ENCODE measurements at places on chromosomes 5 and 9.

DNA sequence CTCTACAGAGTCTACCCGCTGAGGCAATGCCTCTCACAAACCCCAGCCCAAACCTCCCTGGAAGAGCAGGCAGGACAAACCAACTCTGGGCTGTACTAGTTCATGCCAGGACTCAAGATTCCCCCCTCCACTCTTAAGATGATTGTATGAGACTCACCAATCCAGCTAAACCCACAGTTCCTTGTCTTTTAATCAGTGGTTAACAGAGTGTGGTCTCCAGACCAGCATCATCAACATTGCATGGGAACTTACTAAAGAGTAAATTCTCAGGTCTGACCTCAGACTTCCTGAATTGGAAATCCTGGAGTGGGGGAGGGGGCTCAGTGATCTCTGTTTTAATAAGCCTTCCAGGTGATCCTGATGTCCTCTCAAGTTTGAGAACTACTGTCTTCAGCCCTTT lies 240.9 kb downstream of the GAS1 start:
- no peak for DNase-seq

DNA sequence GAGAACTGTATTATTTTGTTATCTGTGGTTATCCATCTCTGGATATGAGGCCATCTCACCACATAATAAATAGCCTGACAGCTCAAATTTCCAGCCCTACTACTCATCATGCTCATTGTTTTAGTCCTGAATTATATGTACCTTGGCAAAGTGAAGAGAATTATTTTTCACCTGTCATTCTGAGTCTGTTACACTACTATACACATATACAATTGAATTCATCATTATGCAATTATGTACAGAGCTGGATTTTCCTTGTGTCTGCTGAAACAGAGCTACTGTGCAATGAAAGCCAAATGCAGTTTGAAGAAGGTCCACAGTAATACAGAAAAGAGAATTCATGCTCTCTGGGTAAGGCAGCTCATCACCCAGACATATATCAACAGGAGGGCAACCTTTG lies 28.5 kb downstream of the ESM1 start:
- DNase-seq = no peak

DNA sequence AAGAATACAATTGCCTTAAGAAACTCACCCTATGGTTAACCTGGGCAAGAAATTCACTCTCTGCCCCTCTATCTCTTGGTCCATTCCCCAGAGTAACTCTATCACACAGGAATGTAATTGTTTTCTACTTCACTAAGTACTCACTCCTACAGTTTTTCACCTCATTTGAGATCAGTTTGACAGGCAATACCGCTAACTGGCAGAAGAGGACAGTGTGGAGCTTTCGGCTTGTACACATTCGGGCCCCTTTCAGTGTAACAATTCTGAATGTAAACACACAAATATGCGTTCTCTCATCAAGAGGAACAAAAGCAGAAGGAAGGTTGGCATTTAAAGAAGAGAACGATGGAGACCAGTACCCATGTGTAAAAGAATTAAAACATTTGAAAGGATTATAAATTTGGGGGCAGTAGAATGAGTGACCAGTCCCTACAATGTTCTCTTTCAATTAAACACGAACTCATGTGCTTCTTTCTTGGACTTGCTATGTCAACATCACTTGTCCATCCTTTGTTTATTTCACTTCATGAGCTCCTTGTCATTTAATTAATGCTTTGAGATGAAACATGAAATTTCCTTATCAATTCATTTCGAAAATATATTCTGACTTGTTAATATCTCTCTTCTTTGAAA lies 188.5 kb upstream of the GRAMD2B start:
- DNase-seq = no peak

DNA sequence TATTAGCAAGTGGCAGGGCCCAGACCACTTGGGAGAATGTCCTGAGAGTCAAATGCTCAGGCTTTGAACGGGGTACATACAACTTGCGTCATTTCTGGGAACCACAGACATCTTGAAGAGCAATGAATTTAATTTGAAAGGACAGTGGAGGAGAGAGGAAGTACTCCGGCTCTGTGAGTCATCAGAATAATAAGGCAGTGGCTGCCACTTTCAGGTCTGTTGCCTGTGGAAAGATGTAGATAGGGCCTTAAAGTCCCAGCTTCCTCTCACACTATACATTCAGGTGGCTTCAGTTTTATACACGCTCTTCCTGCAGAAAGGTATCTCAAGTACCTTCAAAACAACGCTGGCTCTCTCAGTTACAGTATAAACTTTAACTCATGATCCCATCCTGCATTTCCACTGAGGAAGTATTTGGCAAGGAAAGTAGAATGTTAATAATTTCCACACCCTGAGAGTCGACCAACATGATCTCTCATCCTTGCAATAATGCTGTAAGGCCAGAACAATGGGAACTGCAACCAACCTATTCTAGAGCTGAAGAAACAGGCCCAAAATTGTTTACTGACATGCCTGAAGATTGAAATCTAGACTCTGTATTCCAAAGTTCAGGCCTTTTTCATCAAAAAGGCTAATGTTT lies 6.8 kb upstream of the PRUNE2 start:
- DNase-seq = no peak

- no peak for DNase-seq
These were observed 1.6 kb downstream of the SPACA9 start for GRCh38 chr9:132880324-132880661.

DNA sequence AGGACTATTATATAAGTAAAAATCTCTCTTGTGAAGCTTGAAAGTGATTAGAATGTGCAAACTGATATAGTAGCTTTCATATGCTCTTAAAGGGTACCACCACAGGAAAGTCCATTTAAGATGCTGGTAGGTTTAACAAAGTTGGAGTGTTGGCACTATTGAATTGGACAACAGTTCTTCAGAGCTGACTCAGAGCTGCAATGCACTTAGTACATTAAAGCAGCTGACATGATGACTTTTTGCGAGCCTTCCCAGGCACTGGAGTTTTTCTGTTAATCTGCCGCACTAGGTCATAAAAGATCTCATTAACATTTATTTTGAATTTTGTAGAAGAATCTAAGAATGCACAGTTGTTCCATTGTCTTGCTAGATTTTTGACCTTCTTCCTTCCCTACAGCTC lies 243.8 kb downstream of the ADAMTSL1 start:
- no peak for DNase-seq

- DNase-seq = no peak
These were observed 40.6 kb downstream of the TNFSF8 start for GRCh38 chr9:114889802-114890224.

DNA sequence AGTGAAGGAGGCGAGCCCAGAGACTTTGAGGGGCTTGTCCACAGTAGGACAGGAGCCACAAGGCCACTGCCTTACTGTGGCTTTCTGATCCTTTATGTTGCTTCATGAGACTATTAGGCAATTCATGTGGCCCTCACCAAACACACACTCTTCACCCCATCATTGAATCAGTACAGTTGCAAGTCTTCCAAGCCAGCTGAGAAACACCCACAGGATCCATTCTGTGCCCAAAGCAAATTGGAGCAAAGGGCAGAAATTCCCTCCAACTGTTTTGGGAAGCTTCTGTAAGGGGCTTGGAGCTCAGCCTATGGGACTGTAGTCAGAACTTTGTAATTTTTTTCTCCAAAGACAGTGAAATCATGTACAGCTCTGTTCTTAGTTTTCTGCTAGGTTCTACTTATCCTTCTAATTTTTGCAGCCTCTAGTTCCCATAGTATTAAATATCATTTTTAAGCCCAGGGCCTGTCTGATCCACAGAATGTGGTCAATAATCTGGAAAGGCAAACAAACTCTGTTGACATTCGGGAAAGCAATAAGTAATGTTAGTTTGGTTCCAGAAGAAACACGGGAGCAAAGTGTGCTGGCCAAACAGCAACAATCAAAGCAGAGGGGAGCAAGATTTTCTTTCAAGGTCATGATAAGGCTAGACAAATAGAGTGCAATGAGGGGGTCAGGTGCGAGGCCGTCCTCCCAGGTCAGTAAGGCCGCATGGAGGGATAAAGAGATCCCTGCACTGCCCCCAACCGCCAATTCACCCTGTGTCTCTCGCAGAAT lies 47.0 kb downstream of the UBE2QL1 start:
- no peak for DNase-seq

GRCh38 chr9:14687042-14687719 lies 6.1 kb downstream of the ZDHHC21 start:
- DNase-seq = no peak

DNA sequence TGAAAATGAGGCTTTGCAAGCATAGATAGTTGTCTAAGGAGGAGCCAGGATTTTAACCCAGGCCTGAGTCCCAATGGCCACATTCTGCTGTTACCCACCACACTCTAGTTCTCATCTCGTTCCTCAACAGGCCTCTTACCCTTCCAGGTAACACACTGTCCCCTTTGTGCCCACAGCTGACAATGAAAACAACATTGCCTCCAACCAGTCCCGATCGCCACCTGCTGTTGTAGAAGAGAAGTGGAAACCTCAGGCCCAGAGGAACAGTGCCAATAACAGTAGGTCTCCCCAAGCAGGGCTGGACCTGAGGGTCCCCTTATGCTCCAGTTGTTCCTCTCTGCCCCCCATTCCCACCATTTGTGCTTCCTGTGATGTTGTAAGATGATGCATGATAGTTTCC lies 30.4 kb downstream of the AMBP start:
- no peak for DNase-seq

DNA sequence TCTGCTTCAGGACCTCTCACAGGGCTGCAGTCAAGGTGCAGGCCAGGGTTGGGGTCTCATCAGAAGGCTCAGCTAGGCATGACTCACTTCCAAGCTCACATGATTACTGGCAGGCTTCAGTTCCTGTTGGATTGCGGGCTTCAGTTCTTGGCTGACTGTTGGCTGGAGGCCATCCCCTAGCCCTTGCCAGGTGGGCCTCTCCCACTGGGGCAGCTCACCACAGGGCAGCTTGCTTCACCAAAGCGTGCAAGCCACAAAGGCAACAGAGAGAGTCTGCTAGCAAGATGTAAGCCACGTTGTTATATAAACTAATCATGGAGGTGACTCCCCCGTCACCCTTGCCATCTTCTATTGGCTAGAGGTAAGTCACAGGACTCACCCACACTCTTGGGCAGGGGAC lies 14.4 kb downstream of the CPLX2 start:
- DNase-seq = no peak

GRCh38 chr9:111839987-111840386 lies 45.2 kb upstream of the SHOC1 start:
- DNase-seq = no peak

- DNase-seq = no peak
These were observed 169.7 kb downstream of the CDH10 start for GRCh38 chr5:24475101-24475500.

GRCh38 chr9:124285903-124286291 lies 28.1 kb downstream of the NEK6 start:
- peak; percentile 93 for DNase-seq

DNA sequence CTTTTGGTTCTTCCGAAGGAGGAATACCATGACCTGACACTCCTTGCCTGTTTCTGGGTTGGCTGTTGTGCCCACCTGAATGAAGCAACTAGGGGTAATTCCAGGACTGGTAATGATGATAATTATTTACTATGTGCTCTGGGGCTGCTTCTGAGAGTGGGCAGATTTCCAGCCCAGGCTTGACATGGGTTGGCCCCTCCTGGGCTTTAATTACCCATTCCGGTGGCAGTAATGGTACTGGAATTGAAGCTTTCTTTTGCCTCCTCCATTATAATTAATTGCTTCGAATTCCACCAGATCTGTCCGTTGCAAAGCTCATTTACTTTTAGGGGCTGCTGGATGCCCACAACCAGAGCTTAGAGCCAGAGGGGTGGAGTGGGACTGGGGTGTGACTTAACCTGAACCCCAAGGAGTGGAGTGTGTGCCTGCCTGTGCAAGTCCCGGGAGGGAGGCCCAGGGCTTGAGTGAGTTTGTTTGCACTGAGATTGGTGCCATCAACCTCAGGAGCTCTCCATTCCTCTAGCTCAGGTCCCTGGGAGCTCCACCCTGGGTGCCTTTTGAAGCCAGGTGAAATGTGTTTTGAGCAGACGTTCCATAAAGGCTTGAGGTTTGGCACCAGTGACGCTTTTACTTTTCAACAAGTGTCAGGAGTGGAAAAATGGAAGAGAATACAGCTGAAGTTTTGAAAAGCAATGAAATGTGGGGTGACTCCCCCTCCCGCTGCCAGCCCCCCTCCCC lies 214.6 kb downstream of the PDZD2 start:
- DNase-seq = no peak

- no peak for DNase-seq
These were observed 62.9 kb downstream of the RAI14 start for GRCh38 chr5:34719029-34719428.

- DNase-seq = no peak
These were observed 15.2 kb downstream of the NFIL3 start for GRCh38 chr9:91408475-91408874.

DNA sequence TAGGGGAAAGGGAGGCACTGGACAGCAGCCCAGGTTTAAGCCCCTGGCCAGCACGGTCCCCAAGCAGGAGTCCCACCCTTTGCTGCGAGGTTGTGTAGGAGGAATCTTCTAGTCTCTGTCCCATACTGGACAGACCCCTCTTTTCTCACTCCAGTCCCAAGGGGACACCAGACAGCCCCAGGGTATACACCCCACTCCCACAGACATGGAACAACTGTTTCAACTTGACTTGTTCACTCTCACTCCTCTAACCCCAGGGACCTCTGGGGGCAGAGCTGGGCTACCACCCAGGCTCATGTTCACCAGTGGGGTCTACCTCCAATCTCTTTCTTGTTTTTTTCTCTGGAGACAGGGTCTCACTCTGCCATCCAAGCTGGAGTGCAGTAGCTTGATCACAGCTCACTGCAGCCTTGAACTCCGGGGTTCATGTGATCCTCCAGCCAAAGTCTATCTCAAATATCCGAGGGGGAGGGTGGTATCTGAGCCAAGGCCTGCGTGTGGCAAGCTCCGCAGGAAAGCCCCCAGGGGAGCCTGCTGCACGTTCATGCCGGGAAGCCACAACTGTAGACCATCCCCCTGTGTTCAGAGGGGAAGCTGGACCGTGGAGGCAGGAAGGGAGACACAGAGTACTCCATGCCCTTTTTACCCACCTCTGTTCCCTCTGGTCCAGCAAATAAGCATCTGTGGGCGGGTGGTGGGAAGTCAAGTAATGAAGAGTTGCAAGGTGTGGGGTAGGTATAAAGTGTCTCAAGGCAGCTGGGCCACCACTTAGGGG lies 1.8 kb downstream of the PTGES2 start:
- peak; percentile 44 for DNase-seq

- peak; percentile 68 for DNase-seq
These were observed 21.4 kb downstream of the CEP72 start for GRCh38 chr5:633501-633955.

All from aorta (tissue), 5 donors.